Left colon (tissue), 2 donors: ENCODE measurements at places on chromosomes 13 and 19. TPM values are rescaled to one million over a fixed set of nuclear protein-coding genes. Genes with fewer than 3 reads are reported as not detected.
A peak's percentile ranks its signal among the peaks of the same experiment; 100 is the strongest.

DNA sequence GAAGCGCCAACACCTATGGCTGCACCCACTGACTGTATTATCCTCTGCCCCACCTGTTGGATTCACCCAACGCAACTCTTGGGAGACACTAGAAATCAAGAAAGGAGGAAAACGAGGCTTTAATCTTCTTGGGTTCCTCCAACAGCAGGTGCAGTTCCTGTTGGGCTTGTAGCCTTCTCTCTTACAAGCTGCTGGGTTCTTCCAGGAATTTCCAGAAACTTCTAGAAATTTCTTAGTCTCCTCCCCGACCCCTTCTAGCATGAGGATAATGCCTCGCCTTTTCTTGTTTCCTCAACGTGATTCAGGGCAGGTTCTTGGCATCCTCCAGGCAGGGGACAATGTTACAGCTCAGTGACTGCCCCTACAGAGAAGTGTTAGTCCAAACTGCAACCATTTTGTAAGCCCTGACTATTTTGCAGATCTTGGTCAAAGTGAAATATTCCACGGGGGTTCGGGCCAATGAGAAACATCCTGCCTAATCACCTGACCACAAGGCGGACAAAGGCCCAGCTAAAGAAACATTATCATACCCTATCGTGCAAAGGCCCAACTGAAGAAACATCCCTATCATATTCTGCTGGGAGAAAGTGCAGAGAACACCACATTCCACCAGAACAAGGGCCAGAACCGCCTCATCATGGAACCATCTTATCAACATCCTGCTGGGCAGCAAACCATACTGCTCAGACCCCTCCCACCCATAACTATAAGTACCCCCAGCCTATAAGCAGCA lies 614 bp upstream of the PNMA8A start:
- no peak for DNase-seq

GRCh38 chr19:53467485-53468262 lies at the start of gene ZNF813:
TSS of gene ZNF813 (plus strand) at chr19:53467733. CDS start at chr19:53483823, 16,090 bp downstream.
- DNase-seq: peak; percentile 99

- no peak for DNase-seq
These were observed 10.3 kb downstream of the DDA1 start for GRCh38 chr19:17319473-17320238.

DNA sequence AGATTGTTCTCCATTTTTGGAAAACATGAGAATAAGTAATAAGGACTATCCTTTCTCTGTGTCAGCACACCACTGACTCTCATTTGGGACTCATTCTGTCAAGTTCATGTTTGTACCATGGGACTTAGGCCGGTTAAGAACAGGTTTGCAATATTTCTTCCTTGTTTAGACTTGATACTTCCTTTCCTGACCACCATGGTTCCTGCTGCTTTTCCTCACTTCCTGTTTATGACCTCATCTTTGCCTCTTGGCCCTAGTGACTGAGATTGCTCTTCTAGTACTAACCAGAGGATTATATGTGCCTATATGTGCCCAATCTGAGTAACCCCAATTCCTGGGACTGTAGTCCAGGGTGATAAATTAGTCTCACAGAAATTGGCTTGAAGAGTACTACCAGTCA lies 32.5 kb upstream of the NDFIP2 start:
- DNase-seq: no peak

DNA sequence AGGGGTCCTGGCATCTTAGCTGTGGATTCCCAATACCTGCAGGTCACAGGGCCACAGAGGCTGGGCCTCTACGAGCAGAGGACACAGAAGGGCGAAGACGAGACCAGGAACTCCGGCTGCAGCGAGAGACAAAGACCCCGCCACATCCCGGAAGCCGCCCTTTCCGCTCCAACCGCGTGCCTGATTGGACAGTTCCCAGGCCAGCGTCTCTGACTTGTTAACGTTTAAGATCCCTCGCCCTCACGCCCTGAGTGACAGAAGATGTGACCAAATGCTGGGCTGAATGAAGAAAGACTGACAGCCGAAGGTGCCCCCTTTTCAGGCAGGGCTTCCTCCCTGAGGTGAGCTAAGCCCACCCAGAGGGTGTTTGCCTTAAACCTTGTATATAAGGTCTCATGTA lies at the start of gene ZNF98:
Gene ZNF98, minus strand, starts transcription at position 136 of the 400 bp plus-strand sequence. Its CDS starts 122 bp downstream, at position 14.
- no peak for DNase-seq

DNA sequence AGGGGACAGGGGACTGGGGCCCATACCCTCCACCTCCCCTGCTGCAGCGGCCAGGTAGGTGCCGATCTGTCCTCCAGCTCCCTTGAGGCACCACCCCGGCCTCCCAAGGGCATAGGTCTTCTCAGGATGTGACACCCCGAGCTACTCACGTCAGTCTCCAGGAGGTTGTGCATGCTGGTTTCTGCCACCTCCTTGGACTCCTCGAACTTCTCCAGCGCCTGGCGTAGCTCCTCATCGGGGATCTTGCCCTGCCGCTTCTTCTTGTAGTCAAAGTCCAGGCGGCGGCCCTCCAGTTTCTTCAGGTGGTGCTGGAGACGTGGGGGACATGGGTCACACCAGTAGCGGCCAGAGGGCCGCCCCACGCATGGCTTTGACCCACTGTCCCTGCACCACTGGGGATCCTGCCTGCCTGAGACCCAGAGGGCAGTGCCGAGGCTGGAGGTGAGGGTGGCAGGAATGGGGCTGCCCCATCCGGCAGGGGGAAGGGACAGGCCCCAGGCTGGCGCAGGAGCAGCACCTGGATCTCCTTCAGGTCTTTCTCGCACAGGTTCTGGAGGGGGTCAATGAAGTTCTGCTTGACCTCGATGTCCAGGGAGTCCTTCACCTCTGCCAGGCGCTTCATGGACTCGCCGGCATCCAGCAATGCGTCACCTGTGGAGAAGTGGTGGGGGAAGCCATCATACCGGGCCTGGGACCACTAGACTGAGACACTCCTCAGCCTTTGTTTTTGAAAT lies 20.4 kb downstream of the MPND start:
- no peak for DNase-seq

RNF225 gene
- not detected for total RNA-seq

ONECUT3 gene
- total RNA-seq: not detected

PDX1 gene
- total RNA-seq: 0.76 TPM

GRCh38 chr19:5624018-5624663 lies 1.3 kb downstream of the SAFB start:
- peak; percentile 68 for DNase-seq

TTYH1 gene
- total RNA-seq: 1.1 TPM

DNA sequence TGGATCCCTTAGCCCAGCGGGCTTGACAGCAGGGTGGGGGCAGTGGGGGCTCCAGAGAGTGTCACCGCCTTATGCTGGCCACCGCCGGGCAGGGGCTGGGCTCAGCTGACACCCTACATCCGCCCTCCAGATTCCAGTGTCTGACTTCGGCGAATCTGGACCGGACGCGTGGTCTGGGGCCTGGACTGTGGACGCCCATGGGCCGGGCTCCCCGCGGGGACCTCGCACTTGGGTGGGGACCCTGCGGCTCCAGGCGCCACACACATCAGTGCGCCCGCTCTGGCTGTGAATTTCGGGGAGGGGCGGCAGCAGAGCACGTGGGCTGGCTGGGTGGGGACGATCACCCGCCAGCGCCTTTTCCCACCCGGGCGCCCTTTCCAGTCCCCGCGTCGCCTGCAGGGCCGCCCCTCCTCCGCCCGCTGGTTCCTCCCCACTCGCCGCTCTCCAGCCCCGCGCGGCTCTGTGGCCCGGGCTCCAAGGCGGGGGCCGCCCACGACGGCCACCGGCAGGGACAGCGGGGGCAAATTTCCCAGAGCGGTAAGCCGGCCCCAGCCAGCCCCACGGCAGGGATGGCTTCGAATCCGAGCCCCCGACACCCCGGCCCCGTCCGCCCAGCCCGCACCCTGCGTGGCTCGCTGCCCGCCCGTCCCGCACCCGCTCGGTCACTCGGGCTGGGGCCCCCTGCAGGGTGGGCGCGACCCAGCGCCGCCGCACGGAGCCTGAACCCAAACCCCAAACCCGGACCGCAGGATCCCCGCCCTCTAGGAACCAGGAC lies 23.3 kb upstream of the ZNF99 start:
- no peak for DNase-seq

CASP14 gene
- not detected for total RNA-seq

DNA sequence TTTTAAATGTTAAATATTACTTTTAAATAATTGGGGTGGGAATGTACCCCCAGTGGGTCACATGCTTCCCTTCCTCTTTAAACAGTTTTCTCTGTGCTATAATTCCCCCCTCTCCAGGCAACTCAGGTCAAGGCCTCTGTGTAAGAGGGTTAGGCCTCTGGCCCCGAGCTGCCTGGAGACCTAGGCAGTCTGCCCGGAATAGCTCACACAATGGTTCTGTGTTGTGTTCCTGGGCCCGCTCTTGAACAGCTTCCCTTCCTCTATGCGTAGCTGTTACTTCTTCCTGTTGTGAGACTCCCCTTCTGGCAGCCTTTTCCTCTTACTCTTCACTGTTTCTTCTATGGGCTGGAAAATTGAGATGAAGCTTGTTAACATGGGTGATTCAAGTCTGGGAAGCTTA lies 14.8 kb upstream of the ZNF492 start:
- DNase-seq: no peak

GRCh38 chr19:41783612-41784011 lies 12.8 kb upstream of the CEACAM3 start:
- DNase-seq: no peak

DNA sequence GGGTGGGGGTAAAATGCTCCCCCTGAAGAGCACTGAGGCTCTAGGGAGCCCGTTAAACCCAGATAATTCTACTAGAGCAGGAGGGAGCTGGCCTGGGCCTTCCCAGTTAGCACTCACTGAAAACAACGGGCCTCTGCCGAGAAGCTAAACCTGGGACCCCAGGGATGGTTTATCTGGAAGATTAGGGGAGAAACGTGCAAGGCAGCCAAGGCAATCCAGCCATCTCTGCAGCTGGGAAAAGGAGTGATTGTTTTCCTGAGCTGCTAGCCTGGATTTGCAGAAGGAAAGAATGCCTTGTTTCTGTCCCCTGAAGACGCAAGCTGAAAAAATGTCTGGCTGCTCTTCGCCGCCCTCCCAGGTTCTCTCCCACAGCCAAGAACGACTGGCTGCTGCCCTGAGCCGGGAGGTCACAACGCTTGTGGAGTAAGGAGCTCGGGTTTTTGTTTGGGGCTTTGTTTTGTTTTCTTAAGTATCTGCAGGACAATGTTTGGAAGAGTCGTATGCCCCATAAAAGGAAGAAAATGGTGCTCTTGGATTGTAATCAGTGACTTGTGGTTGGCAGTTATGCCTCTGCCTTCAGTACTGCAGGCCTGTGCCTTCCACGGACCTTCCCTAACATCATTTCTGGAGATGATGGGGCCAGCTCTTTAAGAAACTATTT lies 31.5 kb downstream of the COL4A2 start:
- DNase-seq: no peak

DNA sequence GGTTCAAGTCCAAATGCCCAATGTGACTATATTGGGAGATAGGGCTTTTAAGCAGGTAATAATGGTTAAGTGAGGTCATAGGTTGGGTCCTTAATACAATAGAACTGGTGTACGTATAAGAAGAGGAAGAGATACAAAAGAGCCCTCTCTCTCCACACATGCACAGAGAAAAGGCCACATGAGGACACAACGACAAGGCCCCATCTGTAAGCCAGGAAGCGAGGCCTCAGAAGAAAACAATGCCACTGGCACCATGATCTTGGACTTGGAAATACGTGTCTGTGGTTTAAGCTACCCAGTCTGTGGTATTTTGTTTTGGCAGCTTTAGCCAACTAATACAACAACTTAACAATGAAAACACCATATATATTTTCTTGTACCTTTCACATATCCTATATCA lies 23.4 kb upstream of the RFC3 start:
- DNase-seq: no peak

- no peak for DNase-seq
These were observed 3.1 kb downstream of the TNFSF9 start for GRCh38 chr19:6533746-6534418.

- DNase-seq: no peak
These were observed 184.8 kb downstream of the PCDH9 start for GRCh38 chr13:67045357-67045756.

DNA sequence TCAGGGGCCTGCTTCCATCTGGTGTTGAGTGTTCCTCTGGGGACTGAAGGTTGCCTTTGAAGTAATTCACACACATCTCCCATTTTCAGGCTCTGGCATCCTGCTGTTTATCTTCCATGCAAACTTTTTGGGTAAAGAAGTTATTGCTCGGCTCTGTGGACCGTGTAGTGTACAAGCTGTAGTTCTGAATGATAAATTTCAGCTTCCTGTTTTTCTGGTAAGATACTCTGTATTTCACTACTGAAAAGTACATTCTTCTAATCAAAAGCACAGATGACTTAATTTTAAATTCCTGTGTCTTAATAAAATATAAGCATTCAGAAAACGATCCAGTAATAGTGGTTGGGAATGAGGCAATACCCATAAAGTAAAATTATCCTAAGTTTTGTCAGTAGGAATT lies 36.7 kb downstream of the MPHOSPH8 start:
- DNase-seq: no peak

DNA sequence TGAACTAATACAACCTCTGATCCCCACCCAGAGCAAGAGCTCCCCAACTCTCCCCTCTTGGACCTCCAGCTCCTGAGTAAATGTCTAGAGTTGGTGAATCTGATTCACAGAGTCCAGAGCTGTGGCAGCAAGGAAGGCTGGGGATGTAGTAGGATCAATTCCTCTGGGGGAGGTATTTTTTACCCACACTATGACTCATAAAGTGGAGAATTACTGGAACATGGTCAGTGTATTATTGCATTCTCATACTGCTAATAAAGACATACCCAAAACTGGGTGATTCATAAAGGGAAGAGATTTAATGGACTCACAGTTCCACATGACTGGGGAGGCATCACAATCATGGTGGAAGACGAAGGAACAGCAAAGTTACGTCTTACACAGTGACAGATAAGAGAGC lies 496.7 kb downstream of the EFNB2 start:
- no peak for DNase-seq

DNA sequence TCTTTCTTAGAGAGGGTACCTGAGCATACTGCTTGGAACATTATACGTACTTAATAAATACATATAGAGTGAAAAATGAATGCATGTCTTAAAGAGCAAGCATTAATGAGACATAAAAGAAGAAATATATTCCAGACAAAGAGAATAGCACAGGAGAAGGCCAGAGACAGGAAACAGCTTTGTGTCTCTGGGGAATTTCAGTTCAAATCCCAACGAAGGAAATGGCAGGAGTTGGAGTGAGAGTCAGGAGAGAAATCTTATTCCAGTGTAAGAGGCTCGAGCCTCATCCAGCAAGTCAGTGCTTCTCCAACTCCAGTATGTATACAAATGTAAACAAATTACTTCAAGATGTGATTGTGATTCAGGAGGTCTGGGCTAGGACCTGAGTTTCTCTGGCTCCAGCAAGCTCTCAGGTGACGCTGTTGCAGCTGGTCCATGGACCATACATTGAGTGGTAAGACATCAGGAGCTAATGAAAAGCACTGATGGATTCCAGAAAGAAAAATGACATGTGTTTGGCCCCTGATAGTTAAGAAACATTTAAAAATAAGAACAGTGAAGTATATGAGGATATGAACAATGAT lies 108.2 kb downstream of the RAP2A start:
- DNase-seq: no peak

DNA sequence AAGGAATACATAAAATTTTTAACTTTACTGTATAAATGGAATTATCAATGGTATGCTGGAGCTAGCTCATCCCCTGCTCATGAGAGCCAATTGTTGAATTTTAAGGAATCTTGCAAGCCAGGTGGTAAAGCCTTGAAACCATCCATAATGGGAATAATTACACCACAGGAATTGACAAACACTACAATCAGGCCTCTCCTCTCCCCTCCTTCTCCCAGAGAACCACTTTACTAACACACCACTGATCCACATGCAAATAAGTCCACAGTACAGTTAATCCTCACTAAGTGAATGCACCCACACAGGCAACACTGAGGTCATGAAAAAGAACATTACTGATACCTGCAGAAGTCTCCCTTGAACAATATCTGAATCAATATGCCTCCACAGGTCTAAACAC lies 140.5 kb downstream of the KLF12 start:
- no peak for DNase-seq

C19orf73 gene
- total RNA-seq: 1.8 TPM

BEST2 gene
- total RNA-seq: 139 TPM

ZNF667 gene
- 0.34 TPM for total RNA-seq
